ENCODE measurements at places on chromosomes 12 and 14.

DNA sequence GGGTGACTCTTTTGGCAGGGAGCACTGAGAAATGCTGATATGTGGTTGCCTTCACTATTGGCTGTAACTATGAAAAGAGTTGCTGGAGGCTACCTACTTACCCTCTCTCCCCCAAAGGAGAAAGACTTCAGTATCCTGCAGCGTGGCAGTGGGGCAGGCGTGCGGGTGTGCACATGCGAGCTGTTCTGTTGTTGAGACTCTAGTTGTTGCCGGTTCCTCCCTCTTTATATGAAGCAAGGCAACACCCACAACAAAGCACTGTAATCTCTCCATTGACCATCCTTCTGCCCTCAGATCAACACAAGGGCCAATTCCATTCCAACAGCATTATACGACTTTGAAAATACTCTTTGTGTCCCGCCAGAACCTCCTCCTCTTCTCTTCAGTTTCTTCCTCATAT, 259.4 kb downstream of the CACNA1C start:
- no peak for DNase-seq

- DNase-seq: no peak
These were observed 50.1 kb downstream of the LRCOL1 start for GRCh38 chr12:132560364-132560613.

DNA sequence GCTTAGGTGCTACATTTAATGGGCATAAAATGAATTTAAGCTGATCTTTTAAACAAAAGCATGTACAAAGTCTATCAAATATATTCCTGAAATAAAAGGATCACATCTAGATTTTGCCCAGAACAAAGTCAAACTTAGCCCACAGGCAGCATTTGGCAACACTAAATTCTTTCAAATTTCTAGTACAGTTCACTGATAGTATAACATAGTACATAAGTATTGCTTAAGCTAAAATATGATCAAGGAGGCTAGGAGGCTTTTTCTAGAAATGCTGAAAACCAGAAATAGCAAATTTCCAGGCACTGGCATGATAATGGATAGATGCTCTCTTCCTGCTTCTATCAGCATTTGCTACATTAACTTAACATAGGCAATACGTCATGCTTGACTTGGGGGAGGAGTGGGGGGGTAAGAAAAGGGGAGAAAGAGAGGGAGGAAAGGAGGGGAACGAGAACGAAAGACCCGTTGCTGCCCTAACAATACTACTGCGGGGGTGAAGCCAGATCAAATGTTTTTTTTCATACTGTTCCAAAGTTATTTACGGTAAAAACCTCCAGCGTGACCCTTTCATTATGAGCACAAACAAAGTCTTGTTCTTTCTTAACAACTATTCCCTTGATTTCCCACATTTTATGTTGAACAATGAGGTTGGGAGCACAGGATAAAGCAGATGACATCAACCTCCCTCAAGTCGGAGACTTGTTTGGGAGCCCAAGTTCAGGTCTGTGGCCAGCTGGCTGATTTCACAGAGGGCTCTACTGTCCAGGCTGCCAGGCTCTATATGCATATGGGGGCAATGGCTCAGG, 10.6 kb downstream of the TMED10 start:
- no peak for DNase-seq

- DNase-seq: no peak
These were observed 65.1 kb downstream of the PPP1R36 start for GRCh38 chr14:64614805-64615391.

DNA sequence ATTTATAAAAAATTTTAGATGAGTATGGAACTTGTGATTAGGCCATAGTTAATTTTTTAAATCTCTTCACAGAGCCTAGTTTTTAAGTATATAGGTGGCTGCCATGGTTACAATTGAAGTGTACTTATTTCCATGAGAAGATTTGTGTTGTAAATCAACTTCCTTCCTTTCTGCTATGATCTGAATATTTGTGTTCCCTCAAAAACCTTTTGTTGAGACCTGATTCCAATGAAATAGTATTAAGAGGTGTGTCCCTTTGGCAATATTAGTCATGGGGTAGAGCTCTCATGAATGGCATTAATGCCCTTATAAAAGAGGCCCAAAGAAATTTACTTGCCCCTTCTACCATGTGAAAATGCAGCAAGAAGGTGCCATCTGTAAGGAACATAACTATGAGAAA, 28.8 kb downstream of the ETNK1 start:
- no peak for DNase-seq
